Fibroblast of lung (primary cell): ENCODE measurements at places on chromosomes 3 and 15.

- DNase-seq = no peak
These were observed 194.7 kb downstream of the NR1D2 start for GRCh38 chr3:24139463-24140412.

DNA sequence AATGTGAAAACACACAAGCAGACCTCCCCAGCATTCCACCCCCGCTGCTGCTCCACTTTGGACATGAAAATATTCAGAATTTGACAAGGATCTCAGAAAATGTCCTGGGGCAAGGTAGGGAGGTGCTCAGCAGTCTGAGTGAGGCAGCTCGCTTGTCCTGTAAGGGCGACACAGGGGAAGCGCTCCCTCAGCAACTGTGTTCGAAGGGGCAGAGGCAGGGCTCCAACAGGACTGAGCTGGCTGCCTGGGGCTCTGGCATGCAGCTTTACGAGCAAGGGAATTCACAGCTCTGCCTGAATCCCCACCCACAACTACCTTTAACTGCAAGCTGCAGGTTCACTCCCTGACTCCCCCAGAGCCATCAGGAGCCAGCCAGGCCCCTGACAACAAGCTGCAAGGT is 287.0 kb upstream of the LYSMD4 start:
- no peak for DNase-seq

GRCh38 chr3:16513141-16514020 is at the start of gene RFTN1:
TSS of gene RFTN1 (minus strand) at chr3:16513699. CDS start at chr3:16493869, 19,830 bp downstream.
- peak; percentile 71 for DNase-seq

- no peak for DNase-seq
These were observed 43.9 kb downstream of the ONECUT1 start for GRCh38 chr15:52746162-52746757.

DNA sequence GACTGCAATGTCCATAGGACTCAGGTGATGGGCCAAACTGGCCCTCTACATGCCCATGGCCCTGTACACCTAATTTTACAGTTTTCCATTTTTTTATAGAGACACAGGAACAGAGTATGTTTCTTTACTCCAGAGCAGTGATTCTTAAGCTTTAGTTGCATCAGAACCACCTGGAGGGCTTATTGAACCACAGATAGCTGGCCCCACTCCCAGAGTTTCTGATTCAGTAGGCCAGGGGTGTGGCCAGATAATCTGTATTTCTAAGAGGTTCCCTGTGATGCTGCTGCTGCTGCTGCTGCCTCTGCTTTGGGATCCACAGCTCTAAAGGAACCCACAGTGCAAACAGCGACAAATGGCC is 5.1 kb downstream of the RBP1 start:
- peak; percentile 94 for DNase-seq

- DNase-seq = no peak
These were observed 78.4 kb downstream of the CHL1 start for GRCh38 chr3:274927-275326.

DNA sequence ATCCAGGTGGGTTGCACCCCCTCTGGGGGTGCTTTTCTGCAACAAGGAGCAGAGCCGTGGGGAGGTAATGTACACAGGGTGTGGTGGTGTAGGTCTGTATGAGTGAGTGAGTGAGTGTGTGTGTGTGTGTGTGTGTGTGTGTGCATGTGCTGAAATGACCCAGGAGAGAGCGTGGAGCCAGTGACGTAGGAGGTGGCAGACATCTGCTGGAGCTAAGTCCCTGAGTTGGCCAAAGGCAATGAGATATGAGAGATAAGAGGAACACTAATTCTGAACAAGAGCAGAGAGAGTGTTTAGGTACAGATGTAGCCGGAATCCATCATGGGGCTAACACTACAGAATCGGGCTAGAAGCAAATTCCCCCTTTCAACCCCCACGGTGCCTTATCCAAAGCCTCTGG is 27.6 kb downstream of the BDH1 start:
- DNase-seq = no peak

- DNase-seq = no peak
These were observed 91.1 kb downstream of the MINAR1 start for GRCh38 chr15:79523266-79523665.

GRCh38 chr3:190269101-190269500 is 53.1 kb downstream of the CLDN1 start:
- peak; percentile 34 for DNase-seq

DNA sequence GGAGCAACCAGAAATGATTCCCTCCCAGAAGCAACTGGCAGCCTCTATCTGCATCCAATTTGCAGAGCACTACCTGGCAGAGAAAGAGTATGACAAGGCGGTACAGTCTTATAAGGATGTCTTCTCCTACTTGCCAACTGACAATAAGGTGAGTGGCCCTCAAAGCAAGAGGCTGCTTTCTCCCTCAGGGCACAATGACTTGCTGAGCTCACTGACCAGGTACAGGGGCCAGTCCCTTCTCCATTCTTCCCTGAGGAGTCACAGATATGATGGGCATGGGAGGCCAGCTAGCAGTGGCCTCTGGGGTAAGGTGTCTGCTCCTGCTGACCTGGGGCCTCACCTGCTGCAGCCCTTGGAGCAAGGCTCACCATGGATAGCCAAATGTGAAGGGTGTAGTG is 20.3 kb downstream of the CSRNP1 start:
- no peak for DNase-seq

DNA sequence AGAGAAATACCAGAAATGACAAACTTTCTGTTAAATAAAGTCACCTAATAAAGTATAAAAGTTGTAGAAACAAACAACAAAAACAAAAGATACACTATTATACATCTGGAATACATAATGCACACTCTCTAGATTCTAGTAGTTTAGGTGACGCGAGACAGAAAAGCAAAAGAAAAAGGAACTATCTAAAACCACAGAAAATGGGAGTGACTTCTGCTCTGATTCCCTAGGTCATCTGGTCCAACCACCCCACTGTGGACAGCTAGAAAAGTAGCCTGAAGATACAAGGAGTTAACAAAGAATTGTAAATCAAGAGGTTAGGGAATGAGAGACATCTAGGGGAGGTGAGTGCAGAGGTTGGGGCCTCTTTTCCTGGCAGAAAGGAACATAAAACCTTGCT is 39.1 kb downstream of the DHX36 start:
- DNase-seq = no peak
